ENCODE measurements at places on chromosomes 11 and 22.
A peak's percentile ranks its signal among the peaks of the same experiment; 100 is the strongest.

DNA sequence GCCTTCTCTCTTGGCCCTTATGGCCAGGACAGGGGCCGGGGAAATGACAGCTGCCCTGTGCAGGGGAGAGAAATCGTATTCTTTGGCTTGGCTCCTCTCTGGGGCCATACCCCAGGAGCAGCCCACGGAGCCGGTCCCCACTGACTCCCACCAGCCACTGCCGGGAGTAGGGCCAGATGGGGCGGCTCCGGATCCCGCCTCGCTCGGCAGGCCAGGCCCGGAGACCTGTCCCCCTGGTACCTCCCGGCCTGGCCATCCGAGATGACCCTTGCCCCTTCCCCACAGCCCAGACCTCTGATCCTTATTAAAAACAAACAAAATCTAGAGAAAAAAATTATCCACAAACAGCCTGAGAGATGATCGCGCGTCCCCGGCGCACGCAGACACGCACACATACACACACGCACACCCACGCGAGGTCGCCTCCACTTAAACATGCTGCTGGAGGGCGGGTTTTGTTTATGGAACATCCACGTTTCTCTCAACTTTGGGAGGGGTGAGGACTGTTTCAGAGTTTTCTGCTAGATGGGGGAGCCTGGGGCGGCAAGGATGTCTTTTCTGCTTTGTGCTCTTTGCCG is 59.1 kb downstream of the IGLL1 start:
- DNase-seq = no peak

- no peak for DNase-seq
Measured at GRCh38 chr22:46499805-46500189, 37.6 kb downstream of the CELSR1 start.

GRCh38 chr11:20937826-20938225 is 268.4 kb downstream of the NELL1 start:
- DNase-seq = no peak

DNA sequence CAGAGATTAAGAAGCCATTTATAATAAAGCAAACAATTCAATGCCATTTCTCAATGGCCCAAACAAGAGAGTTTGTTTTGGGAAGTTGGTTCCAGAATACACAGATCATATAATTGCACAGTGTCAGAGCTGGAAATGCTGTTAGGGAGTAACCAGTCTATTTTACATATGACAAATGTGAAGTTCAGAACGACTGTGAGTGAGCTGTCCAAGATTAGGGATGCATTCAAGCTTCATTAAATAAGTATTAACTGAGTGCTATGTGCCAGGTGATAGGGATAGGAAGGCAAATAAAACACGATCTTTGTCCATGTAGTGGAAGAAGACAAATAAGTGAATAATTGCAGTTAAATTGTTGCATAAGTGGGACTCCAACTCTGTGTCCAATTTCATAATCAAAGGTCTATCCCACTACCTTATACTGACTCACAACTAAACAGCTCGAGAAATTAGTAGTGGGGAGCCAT is 33.1 kb upstream of the PICALM start:
- no peak for DNase-seq

DNA sequence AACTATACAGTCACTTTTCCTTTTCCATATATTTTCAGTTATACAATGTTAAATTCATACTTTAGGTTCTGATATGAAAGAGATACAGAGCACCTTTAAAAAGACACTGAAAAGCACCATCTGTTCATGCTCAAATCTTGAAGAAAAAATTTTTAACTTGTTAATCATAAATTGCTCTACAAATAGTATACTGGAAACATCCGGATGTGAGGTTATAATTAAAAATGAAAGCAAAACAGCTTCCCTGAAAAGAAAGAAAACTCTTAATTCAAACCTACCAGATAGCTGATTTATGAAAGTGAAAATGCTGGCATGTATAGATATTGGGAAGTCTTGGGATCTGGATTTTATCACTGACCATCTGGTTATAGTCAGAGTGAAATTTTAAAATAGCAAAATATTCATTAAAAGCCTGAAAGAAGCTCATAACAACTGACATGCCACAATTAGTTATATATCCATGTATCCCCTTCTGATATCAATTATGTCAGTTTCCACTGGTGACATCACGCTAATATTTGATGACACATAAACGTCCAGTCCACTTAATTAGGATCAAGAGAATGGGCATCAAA is 740.0 kb downstream of the DLG2 start:
- no peak for DNase-seq

DNA sequence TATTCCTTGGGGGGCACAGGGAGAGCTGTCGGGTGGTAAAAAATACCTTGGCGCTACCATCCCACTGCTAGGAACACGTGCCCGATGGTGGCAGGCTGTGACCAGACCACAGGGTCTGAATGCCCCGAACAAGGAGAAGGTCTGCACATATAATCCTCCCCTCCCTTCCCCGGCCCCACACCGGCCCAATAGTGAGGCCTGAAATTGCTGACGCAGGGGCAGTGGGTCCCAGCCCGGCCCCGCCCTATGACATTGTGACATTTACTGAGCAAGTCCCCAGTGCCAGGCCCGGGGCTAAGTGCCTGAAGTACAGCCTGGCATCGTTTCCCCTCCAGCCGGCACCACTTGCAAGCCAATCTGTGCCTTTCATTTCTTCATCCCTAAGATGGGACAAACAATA is 19.5 kb downstream of the MN1 start:
- no peak for DNase-seq

GRCh38 chr22:41564563-41564962 is 3.8 kb downstream of the CSDC2 start:
- no peak for DNase-seq

DNA sequence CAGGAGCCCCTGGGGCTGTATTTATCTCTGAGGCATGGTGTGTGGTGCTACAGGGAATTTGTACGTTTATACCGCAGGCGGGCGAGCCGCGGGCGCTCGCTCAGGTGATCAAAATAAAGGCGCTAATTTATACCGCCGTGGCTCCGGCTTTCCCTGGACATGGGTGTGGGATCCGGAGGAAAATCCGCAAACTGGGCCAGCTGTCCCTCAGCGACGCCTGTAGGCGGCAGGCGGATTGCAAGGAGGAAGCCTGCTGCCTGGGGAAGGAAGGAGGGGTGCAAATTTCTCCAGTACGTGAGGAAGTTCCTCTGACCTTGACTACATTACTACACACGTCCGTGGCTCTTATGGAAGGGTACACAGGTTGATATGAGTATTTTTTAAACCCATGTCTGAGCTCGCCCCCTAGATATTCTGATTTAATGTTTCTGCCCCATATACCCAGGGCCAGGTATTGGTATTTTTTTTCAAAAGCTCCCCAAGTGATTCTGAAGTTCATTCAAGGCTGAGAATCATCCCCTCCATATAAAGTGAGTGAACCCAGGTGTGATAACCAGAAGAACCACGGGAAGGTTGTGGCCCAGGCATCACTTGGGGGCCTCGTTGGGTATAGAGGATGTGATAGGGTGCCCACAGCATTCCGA is 2.8 kb downstream of the MYOD1 start:
- peak; percentile 16 for DNase-seq

- DNase-seq = no peak
Measured at GRCh38 chr22:24016156-24016555, 5.1 kb downstream of the CABIN1 start.

DNA sequence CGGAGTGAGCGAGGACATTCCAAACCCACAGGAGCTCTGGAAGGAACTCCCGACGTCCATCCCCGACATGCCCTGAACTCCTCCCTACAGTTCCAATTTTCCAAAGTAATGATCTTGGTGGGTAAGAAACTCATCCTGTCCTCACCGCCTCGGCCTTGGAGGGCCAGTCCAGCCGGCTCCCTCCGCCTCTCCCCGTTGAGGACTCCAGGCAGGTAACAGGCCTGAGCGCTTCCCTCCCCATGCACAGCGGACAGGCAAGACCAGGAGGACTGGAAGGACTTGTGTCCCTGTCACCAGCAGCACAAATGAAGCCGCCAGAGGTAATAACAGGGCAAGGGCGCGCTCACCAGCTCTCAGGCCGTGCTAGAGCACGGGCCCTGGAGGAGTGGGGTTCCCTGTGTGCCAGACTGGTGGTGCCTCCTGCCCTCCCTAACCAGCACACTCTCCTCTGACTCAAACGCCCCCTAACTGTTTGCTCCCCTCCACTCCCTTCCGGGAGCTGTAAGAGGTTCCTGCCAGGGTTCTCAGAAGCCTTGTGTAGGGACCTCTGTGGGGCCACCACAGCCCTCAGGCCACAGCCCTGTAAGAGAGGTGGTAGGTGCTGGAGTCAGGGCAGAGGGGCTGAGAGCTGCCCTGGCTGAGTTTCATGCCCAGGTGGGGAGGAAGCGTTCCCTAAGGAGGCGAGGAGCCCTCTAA is 17.1 kb downstream of the OVOL1 start:
- DNase-seq = no peak

- no peak for DNase-seq
Measured at GRCh38 chr11:123452794-123453193, 22.7 kb downstream of the GRAMD1B start.

DNA sequence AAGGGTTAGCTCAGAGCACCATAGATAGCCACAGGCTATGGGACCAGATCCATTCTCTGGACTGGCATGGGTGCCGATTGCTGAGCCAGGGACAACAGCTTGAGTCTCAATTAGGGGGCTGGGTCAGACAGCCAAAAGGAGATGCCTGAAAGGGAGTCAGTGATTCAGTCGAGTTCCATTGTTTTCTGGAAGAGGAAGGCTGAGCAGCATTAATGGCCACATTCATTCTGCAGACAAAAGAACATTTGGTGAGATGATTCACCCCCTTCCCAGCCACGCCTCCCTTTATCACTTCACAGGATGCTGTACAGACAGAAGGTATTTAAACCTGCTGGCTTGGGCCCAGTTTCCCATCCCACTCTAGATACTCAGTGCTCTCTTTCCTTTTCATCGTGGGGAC is 131.9 kb downstream of the ADAMTS15 start:
- peak; percentile 64 for DNase-seq

GRCh38 chr11:119103793-119104192 is 2.1 kb upstream of the DPAGT1 start:
- DNase-seq = no peak

- peak; percentile 72 for DNase-seq
Measured at GRCh38 chr22:45240810-45241631, at the start of gene KIAA0930. Gene KIAA0930 (minus strand): TSS chr22:45240894. CDS start chr22:45240703, 191 bp downstream.

DNA sequence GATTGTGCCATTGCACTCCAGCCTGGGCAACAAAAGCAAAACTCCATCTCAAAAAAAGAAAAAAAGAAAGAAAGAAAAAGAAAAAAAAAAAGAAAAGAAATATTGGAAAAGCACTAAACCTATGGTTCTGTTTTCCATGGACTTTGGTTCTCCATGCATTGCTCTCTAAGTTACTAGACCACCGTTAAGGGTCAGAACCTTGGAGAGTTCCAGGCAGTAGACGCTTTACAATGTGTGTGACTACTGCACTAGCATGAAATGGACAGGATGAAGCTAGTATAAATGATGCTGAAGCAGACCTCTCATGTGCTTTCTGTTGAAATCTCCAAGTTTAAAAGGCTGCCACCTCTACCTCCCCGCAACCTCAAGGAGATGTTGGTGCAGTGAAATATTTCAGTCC is 63.5 kb downstream of the SIK2 start:
- DNase-seq = no peak

- DNase-seq = no peak
Measured at GRCh38 chr22:48489551-48490499, 1337.8 kb downstream of the BRD1 start.

GRCh38 chr22:42792909-42793847 is 63.9 kb downstream of the ARFGAP3 start:
- DNase-seq = no peak

DNA sequence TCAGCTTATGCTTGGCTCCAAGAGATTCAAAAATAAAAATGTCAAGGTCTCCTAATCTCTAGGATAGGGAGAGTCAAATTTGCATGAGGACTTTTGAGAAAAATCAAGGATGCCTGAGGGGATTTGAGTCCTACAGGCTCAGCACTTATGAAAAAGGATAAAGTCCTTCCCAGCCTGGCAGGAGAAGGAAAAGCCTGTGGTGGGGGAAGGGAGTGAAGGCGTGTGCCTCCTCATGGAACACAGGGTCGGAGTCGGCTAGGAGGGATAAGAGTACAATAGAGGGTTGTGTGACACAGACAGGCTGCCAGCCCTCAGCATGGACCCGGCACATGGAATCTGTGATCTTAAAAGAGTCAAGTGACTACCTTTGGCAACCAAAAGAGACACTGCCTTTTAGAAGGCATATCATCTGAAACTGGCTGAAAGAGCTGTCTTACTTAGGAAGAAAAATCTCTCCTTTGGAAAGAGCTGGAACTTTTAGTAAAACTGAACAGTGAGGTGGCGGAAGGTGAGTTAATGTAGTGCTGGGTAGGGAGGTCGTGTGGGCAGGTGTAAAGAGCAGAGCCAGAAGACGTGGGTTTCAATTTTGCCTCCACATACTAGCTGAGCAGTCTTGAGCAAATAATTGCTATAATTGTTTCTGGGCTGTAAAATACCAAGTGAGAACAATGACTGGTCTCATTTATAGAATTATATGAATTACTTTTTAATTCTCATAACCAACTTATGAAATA is 58.8 kb upstream of the RDX start:
- DNase-seq = no peak

GRCh38 chr22:26563022-26563421 is 26.9 kb downstream of the TPST2 start:
- no peak for DNase-seq

DNA sequence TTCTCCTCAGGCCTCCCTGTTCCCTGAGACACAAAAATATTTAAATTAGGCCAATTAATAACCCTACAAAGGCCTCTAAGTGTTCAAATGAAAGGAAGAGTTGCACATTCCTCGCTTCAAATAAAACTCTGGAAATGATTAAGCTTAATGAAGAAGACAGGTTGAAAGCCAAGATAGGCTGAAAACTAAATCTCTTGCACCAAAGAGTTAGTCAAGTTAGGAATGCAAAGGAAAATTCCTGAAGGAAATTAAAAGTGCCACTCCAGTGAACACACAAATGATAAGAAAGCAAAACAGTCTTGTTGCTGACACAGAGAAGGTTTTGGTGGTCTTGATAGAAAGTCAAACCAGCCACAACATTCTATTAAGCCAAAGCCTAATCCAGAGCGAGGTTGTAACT is 574.4 kb downstream of the OPCML start:
- DNase-seq = no peak

DNA sequence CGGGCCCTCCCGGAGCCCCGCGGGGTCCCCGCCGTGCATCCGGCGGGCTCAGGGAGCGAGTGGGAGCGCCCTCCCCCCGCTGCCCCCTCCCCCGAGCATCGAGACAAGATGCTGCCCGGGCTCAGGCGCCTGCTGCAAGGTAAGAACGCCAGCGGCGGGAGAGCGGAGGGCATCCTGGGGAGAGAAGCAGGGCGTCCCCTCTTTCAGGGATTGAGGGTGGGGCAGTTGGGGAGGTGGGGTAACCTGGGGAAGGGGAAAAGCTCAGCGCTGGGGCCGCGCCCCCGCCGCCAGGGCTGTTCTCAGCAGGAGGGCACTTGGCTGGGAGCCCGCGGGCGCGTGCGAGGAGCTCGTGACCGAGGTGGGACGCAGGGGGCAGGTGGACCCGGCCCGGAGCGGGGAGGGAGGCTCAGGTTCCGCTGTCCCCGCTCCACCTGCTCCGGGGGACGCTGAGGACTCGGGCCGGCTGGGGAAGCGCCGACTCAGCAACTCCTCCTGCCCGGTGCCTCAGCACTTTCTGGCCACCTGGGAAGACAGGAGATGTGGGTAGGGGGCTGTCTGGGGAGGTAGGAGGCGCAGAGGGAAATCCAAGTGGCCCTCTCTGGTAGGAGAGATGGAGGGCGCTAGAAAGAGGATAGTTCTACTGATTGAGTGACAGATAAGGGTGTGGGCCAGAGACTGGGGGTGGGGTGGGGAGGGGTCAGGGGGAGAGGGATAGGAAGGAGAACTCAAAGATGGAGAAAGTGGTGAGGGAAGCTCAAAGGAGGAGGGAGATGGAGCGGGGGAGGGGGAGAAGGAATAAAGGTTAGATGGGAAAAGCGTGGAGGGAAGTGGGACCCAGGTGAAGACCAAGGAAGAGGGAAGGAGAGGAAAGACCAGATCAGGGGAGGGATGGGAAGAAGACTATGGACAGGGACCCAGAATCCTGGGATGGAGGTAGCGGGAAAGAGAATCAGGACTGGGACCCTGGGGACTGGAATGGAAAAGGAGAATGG is 726 bp downstream of the RTN4RL2 start:
- DNase-seq = no peak

Data from occipital lobe (tissue), 3 donors.